ENCODE measurements at places on chromosomes 16 and 17.
A peak's percentile ranks its signal among the peaks of the same experiment; 100 is the strongest.

DNA sequence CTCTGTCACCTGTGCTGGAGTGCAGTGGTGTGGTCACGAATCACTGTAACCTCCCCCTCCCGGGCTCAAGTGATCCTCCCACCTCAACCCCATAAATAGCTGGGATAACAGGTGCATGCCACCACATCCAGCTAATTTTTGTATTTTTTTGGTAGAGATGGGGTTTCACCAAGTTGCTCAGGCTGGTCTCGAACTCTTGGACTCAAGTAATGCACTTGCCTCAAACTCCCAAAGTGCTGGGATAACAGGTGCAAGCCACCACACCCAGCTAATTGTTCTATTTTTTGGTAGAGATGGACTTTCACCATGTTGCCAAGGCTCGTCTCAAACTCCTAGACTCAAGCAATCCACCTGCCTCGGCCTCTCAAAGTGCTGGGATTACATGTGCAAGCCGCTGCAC, 86.5 kb downstream of the STH start:
- ATAC-seq, result no peak

DNA sequence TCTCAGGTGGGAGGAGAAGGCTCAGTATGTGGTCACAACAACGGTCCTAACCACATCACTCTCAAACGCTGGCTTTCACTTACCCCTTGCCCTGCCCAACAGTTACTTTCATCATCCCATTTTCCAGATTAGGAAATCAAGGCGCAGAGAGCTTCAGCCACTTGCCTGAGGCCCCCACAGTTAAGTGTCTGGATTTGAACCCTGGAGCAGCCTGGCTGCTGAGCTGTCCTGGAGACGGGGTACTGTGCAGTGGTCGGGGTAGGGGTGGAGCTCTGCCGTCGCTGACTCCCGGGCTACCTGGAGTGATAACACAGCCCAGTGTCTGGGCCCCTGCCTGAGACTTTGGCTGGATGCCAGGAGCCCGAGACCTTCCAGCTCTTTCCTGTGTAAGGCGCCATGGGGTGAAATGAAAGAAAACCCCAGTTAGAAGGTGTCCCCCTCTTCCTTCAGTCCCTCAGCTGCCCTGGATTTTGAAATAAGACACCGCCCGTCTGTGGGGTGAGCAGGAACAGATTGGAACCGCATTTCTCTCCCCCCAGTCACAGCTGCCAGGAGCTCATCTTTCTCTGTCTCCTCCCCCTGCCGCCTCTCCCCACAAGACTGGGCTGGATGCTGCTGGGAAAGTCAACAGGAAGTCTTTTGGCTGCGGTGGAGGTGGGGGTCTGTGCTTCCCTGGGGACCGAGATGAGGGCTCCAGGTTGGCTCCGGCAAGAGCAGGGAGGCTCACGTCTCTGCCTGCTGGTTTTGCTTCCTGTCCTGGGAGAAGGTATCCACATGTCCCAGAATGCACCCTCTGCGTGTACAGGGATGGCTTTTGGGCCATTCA, 280.2 kb downstream of the SEC14L1 start:
- peak; percentile 55 for ATAC-seq

DNA sequence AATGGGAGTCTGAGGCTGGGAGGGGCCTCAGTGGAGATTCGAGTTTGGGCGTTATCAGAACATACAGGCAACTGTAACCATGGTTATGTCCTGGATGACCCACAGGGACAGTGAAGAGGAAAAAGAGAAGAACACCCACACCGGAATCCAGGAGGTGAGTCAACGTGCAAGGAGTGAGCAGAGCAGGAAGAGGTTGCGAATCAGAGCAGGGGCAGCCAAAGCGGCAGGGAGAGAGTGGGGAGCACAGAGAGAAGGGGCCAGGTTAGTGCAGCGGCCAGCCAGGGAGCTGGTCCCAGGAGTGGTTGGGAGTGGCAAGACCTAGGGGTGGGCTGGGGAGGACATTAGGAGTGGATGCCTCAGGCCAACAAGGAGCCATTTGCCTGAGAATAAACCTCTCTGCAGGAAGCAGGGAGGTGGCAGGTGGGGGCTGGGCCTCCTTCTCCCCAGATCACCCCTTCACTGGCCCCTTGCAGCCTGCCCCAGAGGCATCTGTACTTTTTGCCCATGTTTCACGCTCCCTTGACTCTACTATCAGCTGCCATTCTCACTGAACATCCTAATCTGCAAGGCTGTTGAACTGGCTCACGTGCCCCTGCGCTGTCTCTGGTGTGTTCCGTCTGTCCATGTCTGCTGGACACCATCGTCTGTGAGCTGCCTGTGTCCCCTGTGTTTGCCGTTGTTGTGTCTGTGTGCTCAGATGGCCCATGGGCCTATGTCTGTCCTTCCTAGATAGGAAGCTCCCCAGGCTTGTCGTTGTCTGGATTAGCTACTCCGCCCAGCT, 5.1 kb downstream of the KRT13 start:
- no peak for ATAC-seq

GRCh38 chr16:87053016-87053982, 263.9 kb downstream of the C16orf95 start:
- no peak for ATAC-seq

DNA sequence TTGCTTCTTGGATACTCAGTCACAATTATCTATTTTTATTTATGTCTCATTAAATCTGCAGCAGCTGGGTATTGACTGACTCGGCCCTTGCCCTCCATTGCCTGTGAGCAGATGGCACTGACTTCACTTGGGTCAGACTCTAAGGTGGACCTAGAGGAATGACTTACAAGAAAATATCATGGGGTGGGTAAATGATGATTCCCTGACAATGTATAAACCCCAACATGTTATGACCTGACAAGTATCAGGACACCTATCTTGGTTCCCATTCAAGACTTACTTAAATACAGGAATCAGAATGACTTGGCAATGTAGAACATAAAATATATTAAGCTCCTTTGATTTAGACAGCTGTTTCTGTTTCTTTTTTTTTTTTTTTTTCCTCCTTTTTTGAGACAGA, 953.5 kb downstream of the CDH11 start:
- no peak for ATAC-seq
